ENCODE measurements at places on chromosomes 1 and 21.

DNA sequence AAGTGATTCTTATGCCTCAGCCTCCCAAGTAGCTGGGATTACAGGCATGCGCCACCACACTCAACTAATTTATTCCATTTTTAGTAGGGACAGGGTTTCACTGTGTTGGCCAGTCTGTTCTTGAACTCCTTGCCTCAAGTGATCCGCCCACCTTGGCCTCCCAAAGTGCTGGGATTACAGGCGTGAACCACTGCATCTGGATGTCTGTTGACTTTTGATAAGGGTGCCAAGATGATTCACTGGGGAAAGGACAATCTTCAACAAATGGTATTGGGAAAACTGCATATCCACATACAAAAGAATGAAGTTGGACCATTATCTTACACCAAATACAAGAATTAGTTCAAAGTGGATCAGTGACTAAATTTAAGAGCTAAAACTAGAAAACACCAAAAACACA, 19.8 kb downstream of the RO60 start:
- no peak for DNase-seq

- DNase-seq = no peak
These were observed 126.2 kb downstream of the GRIK3 start for GRCh38 chr1:36908096-36908495.

DNA sequence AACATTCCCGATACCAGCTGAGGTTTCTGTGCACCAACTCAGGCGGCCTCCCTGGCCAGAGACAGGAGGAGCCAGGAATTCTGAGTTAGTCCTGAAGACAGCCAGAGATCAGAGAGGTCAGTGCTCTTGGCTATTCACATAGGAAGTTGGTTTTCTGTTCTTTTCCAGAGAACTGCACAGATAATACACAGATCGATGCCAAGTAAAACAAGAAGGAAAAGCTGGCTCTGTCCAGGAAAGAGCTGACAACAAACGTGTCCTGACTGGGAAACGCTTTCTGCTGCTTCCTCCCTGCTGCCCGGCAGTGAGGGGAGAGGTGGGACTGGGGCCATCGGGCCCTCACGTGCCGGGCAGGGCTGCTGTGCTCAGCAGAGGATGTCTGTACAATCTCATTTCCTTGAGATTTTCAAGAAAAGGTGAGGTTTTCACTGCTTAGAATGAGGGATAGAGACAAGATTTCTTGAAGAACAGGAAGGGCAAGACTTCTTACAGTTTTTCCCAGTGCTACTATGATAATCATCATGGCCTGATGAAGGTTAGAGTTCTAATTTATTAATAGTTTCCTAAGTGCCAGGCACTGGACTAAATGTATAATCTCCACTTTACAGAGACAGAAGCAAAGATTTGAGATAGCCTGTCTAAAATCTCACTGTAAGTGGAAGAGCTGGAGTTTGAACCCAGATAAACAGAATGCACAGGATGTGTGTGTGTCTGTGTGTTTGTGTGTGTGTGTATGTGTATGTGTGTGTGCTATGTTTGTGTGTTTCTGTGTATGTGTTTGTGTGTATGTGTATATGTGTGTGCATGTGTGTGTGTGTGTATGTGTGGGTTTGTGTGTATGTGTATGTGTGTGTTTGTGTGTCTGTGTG, 211.0 kb upstream of the RAB4A start:
- no peak for DNase-seq

DNA sequence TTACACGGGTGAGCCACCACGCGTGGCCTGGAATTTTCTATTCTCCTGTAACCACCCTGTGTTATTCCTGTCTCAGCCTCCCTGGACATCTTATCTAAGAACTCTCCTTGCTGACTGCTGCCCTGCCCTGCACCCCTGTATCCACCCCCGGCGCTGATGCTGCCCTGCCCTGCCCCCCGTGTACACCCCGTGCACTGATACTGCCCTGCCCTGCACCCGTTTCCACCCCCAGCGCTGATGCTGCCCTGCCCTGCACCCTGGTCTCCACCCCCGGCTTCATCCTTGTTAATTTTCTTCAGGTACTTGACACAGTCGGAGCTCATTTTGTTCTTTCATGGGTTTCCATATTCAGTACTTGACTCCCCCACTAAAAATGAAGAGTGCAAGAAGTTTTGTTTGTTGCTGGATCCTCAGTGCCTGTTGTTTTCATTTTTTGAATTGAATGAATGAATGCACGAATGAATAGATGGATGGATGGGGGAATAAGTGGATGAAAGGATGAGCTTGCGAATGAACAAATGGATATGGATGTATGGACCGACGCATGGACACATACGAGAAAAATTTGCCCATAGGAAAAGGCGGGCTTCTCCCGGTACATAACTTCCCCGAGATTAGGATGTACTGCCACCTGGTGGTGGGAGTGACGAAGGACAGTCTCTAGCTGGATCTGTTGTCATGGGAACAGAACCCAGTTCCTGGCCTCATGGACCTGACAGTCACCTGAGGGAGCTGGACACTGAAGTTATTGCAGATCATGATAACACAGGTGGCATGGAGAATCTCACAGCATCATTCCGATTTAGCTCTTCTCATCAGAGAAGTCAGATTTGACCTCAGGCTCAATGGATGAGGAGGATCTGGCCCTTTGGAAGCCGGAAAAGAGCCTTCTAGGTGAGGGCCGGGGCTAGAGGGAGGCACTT, 14.9 kb downstream of the AADACL4 start:
- DNase-seq = peak; percentile 43

GRCh38 chr1:44405798-44406736, 1.0 kb downstream of the RNF220 start:
- DNase-seq = no peak

DNA sequence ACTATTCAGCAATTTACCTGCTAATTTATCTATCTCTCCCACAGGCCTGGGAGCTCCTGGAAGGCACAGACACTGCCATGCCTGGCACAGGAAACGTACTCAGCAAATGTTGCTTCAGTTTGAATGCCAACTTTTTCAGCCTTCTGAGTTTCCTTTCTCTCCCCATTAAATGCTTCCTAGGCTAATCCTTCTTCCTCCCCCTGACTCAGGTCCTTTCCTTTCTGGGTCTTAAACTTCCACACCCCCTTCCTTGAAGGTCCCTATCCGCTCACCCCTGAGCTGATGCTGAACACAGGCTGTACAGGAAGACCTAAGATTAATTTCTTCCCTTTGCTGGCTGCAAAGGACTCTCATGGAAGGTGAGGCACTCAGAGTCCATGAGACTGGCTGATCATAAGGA, 40.3 kb upstream of the ECE1 start:
- DNase-seq = no peak

- DNase-seq = no peak
These were observed 220.4 kb upstream of the DEPDC1 start for GRCh38 chr1:68717330-68717729.

DNA sequence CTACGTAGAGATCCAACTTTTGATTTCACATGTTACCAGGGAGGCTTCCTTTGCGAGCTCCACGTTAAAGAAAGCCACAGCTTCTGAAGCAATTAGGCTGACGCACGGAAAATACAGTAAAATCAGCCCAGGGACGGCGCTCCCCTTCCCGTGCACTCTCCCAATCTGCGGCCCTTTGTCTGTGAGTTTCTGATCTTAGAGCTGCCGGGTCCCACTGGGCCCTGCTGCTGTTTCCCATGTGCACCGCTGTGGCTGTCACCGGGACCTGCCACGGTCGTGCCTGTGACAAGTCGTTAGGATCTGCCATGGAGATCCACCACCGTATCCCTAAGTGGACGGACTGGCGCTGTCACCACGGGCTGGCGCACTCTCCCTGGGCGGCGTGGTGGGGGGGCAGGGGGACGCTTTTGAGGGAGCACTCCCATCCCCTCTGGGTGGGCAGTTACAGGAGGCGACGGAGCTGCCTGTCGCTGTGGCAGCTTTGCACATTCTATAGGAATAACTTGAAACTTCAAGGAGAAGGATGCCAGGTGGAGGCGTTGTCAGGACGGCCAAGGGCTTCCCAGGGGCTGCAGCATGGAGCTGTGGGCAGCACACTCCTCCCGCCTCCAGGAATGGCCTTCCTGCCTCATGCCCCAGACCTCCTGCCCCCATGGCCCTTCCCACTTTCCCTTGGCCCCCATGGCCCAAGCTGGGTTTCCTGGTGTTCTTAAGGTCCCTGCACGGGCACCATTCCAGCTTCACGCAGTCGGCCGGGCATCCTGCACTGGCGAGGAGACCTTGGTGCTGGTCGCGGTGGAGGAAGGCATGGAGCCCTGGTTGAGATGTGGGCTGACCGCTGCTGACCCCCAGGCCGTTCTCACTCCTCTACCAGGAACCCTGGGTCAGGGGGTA, 85.1 kb downstream of the PRDM16 start:
- no peak for DNase-seq

GRCh38 chr1:65343286-65343685, 33.9 kb downstream of the DNAJC6 start:
- DNase-seq = peak; percentile 4

- no peak for DNase-seq
These were observed 44.9 kb downstream of the GLIS1 start for GRCh38 chr1:53693773-53694717.

GRCh38 chr1:2611031-2611501, 21.8 kb downstream of the MMEL1 start:
- DNase-seq = no peak

DNA sequence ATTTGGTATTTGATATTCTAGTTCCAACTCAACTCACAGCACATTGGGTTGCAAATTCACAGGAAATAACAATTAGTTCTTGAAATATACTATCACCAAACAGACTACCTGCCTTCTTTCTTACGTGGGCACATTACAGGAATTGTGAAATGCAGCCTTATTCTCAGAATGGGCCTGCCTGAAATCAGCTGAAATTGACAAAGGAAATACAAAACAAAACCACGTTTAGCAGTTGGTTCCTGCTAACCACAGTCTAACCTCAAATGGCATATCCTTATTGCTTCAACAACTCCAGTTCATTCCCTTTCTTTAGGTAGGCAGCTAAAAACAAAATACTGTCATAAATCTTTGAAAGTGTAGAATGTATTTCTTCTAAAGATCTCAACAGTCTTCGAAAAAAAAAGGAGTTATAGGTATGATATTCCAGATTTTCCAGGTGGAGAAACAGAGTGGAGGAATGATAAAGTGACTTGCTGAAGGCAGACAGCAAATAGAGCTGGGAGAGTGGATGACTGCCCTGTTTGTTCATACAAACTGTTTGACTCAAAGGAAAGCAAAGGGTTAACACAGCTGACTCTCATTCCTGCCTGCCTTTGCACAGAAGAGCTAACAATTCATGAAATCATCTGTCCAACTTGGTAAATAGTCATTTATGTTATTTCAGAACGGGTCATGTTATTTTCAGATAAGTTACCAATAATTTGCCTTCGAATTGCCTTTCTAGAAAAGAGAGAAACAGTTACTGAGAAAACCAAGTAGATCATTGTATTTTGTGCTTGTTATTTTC, 1.6 kb upstream of the GREM2 start:
- DNase-seq = no peak

GRCh38 chr1:151819976-151820623, 11.5 kb downstream of the RORC start:
- DNase-seq = no peak

- DNase-seq = no peak
These were observed 72.5 kb downstream of the ZNF326 start for GRCh38 chr1:90067194-90067931.

DNA sequence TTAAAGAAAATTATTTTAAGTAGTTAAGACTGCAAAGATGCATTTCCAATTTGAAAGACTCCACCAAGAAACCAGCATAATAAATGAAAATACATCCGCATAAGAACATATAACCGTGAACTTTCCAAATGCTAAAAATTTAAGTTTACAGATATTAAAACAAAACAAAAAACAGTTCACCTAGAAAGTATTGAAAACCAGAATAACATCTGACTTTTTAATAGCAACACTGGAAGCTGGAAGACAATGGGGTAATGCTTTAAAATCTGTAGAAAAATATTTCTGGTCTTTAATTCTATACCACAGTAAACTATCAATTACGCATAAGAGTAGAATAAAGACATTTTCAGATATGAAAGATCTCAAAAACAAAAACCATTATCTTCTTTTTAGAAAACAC, 79.3 kb upstream of the COL24A1 start:
- DNase-seq = no peak

DNA sequence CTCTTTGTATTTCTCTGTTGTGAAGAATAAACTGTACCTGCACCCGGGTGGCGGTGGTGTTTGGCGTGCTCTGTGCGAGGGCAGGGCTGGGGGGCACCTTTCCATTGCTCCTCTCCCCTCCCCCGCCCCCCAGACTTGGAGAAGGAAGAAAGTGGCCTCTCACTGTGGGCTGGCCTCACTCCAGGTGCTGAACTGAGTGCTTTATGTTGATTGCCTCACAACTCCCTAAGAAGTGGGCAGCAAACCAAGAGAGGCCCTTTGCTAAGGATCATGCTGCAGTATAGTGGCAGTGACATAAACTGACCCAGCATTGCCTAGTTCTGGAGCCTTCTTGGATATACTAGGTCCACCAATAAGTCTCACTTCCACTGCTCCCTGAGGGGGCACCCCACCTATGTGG, 20.2 kb downstream of the A3GALT2 start:
- peak; percentile 53 for DNase-seq

GRCh38 chr1:190540366-190540765, 62.7 kb upstream of the BRINP3 start:
- DNase-seq = no peak

DNA sequence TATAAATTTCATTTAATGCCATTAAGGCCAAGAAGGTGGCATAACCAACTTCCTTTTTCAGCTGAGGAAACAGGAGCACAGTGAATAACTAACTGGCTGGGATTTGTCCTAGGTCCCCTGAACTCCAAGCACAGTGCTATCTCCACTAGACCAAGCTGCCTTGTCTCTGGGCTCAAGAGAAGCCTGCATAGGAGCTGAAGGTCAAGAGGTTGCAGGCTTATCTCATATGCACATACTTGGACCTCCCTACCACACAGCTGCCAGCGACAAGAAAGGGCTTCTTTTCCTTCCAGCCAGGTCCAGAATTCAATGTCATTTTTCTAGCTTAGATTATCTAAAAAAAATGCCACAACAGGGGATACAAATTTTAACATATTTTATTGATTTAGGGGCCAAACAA, 27.1 kb downstream of the AK2 start:
- no peak for DNase-seq

DNA sequence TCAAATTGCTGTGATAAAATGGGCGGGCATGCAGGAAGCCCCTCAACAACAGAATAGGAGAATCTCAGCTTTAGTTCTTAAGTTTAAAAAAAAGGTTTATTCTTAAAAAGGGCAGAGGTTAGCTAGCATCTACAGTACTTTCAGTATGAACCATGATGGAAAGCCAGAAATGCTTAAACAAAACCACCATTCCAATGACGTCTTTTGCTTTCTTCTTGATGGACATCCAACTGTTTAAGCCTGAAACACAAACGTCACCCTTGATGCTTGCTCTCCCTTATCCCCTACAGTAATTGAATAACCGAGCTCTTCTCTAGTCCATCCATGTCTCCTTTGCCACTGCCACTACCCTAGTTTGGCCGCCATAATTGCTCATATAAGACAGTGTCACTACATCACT, 25.7 kb downstream of the TAF5L start:
- no peak for DNase-seq

DNA sequence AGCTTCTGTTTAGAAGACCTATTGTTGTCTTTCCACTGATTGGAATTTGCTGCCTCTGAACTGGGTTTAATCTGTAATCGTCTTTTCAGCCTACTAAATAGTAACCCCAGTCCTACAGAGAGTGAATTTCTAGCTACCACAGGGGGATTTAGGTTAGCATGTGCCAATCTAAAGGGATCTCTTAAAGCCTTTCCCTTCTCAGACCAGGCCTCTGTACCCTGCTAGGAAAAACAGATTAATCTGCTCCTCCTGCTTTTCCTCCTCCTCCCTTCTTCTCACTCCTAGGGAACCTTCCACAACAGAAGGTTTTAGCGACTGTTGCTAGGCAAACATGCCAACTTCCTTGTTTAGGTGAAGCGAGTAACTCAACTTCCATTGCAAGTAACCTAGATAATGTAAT, 1.3 kb upstream of the RC3H1 start:
- no peak for DNase-seq

- DNase-seq = no peak
These were observed 91.3 kb downstream of the DENND1B start for GRCh38 chr1:197683895-197684553.
